Fibroblast of villous mesenchyme (primary cell): ENCODE measurements at places on chromosomes 16 and 17. TPM values are rescaled to one million over a fixed set of nuclear protein-coding genes. Genes with fewer than 3 reads are reported as not detected.

TLCD3B gene
- total RNA-seq: 0.32 TPM in 1 of 2 replicates, not detected in the other

SGCA gene
- 0.32 TPM in 1 of 2 replicates, not detected in the other for total RNA-seq

CSH1 gene
- total RNA-seq: not detected in 2 replicates

ETV4 gene
- 4.7 and 4.8 TPM in 2 replicates for total RNA-seq

NEK8 gene
- total RNA-seq: 2.2 and 7.4 TPM in 2 replicates

FASN gene
- 274 and 280 TPM in 2 replicates for total RNA-seq

KRTAP3-1 gene
- not detected in 2 replicates for total RNA-seq

AANAT gene
- not detected in 2 replicates for total RNA-seq

PYY gene
- not detected in 2 replicates for total RNA-seq

GPRC5C gene
- 0.43 and 1.3 TPM in 2 replicates for total RNA-seq

MTSS2 gene
- total RNA-seq: 74.1 and 97.6 TPM in 2 replicates

ZPBP2 gene
- total RNA-seq: not detected in 2 replicates

BAIAP3 gene
- under 0.01 and 0.32 TPM in 2 replicates for total RNA-seq

ENPP7 gene
- not detected in 2 replicates for total RNA-seq

KRTAP2-1 gene
- not detected in 2 replicates for total RNA-seq

ERBB2 gene
- total RNA-seq: 42.2 and 47.1 TPM in 2 replicates

TRPV2 gene
- 53.5 and 106 TPM in 2 replicates for total RNA-seq

CACNG5 gene
- total RNA-seq: not detected in 2 replicates

GAS2L2 gene
- not detected in 2 replicates for total RNA-seq

PRM2 gene
- total RNA-seq: not detected in 2 replicates

HCRT gene
- not detected in 2 replicates for total RNA-seq

IRF8 gene
- not detected in 2 replicates for total RNA-seq

PIK3R6 gene
- not detected in 2 replicates for total RNA-seq

FGF11 gene
- 0.32 and 3.9 TPM in 2 replicates for total RNA-seq

NPIPB13 gene
- total RNA-seq: 0.97 TPM in 1 of 2 replicates, not detected in the other

IGFALS gene
- total RNA-seq: under 0.01 TPM in 1 of 2 replicates, not detected in the other
